Hematopoietic multipotent progenitor cell treated with erythropoietin and hydrocortisone succinate and interleukin-3 and kit ligand, for 6 days (in vitro differentiated cells): ENCODE measurements at places on chromosomes 11 and 22.

DNA sequence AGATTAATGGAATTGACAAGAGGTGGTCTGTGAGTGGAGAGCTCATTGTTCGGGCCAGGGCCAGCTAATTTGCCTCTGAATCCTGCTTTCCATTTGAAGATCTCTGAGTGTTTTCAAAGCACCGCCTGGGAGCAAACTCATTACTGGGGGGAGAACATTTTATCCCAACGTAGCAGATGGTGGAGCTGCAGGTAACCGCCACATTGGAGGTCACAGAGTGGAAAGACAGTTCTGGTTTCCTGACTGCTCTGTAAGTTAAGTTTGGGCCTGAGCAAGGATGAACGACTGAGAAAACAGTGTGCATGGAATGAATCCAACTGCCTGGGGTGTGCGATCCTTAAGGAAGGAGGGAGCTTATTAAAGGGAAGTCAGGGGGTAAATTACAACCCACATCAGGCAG, 30.5 kb downstream of the LMO2 start:
- DNase-seq: no peak

DNA sequence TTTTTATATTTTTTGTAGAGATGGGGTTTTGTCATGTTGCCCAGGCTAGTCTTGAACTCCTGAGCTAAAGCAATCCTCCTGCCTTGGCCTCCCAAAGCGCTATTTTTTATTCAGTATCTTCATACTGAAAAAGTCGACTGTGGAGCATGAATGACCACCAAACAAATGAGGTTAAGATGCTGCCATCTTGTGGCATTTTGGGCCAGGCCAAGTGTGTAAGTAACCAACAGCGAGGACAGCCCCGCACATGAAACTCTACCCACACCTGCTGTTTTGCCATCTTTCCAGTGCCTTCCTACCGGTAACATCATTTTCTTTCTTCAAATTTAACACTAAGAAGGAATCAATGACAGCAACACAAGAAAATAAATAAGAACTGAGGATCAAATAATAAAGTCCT, 32.2 kb upstream of the AQP11 start:
- peak; percentile 49 for DNase-seq

- DNase-seq: no peak
Measured at GRCh38 chr11:23226331-23227077, 366.2 kb upstream of the CCDC179 start.

GRCh38 chr22:30277547-30278344, 11.1 kb upstream of the OSM start:
- DNase-seq: peak; percentile 65

- DNase-seq: no peak
Measured at GRCh38 chr11:35150454-35150853, 11.5 kb downstream of the CD44 start.

DNA sequence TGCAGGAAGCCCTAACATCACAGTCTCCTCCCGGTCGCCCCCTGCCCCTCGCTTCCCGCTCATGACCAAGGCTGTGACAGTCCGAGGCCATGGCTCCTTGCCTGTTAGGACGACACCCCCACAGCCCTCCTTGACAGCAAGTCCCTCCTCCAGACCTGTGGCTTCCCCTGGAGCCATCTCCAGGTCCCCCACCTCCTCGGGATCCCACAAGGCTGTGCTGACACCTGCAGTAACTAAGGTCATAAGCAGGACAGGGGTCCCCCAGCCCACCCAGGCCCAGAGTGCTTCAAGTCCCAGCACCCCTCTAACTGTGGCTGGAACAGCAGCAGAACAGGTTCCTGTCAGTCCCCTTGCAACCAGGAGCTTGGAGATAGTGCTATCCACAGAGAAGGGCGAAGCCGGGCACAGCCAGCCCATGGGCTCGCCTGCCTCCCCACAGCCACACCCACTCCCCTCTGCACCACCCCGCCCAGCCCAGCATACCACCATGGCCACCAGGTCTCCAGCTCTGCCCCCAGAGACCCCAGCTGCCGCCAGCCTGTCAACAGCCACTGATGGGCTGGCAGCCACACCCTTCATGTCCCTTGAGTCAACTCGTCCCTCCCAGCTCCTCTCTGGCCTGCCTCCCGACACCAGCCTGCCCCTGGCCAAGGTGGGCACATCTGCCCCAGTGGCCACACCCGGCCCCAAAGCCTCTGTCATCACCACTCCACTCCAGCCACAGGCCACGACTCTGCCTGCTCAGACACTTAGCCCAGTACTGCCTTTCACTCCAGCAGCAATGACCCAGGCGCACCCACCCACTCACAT, 63.2 kb downstream of the OTOG start:
- DNase-seq: peak; percentile 8

DNA sequence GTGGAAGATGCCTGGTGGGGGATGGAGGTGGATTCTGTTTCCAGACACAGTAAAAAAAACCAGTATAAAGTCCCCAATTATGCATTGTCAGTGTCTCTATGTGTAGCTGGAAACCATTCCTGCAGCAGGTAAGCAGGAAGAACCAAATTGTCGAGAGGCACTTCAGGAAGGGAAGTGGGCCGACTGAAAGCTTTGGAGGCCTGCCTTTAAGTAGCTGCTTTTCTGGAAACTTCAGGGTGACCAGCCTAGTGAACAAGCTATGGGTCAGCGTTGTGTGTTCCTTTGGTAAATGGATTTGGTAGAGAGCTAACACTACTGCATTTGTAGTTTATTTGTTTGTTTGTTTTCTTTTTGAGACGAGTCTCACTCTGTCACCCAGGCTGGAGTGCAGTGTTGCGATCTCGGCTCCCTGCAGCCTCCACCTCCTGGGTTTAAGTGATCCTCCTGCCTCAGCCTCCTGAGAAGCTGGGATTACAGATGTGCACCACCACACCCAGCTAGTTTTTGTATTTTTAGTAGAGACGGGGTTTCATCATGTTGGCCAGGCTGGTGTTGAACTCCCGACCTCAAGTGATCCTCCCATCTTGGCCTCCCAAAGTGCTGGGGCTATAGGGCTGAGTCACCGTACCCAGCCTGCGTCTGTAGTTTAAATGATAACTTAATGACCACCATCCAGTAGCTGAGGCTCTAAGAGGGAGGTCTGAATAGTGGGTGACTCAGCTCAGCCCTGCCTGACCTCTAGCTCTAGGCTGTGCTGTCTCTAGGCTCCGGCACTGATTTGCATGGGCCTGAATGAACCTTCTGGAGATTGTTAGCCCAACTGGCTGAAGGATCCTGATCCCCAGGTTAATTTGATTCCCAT, 12.8 kb downstream of the PTPRJ start:
- DNase-seq: peak; percentile 30

GRCh38 chr11:129192150-129192549, at the start of gene ARHGAP32:
TSS of gene ARHGAP32 (minus strand) at chr11:129192325. CDS start at chr11:129192198, 127 bp downstream.
- DNase-seq: no peak

DNA sequence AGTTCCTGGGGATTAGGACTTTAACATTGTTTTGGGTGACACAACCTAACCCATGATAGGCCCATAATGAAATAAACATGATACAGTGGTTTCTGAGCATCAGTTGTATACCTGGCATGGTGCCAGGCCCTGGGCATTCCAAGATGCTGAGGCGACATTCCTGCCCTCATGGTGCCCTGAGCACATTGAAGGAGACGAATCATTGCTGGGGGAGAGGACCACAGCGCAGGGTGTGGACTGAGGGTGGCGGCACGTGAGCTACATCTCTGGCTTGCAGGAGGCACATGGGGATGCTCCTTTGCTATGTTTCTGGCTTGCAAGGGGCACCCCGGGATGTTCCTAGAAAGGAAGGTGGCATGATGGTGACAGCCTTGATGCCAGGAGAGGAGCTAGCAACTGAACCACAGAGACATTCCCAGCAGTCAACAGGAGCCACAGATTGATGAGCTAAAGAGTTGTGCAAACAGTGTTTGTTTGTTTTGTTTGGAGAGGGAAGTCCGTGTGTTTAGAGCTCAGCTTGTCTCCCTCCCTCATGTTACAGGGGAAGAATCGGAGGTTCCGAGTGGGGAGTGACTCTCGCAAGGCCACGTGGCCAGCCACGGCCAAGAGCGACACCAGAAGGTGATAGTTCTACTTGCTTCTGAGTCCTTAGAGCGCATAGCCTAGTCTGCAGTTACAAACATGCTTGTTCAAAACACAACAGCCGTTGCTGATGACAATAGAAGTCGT, 106.4 kb downstream of the MIAT start:
- no peak for DNase-seq

DNA sequence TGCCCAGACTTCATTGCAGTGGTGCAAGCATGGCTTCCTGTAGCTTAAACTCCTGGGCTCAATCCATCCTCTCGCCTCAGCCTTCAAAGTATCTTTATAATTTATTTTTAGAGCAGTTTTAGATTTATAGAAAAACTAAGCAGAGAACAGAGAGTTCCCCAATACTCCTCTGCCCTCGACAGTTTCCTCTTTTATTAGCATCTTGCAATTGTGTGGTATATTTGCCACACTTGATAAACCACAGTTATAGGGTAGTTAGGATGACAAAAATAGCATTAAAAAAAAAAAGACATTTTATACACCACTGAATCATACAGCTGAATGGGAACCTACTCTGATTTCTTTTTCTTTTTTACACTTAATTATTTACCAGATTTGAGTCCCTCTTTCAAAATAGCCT, 31.2 kb downstream of the MS4A2 start:
- DNase-seq: peak; percentile 65

- DNase-seq: no peak
Measured at GRCh38 chr11:39661890-39662289, 1797.6 kb downstream of the LRRC4C start.

DNA sequence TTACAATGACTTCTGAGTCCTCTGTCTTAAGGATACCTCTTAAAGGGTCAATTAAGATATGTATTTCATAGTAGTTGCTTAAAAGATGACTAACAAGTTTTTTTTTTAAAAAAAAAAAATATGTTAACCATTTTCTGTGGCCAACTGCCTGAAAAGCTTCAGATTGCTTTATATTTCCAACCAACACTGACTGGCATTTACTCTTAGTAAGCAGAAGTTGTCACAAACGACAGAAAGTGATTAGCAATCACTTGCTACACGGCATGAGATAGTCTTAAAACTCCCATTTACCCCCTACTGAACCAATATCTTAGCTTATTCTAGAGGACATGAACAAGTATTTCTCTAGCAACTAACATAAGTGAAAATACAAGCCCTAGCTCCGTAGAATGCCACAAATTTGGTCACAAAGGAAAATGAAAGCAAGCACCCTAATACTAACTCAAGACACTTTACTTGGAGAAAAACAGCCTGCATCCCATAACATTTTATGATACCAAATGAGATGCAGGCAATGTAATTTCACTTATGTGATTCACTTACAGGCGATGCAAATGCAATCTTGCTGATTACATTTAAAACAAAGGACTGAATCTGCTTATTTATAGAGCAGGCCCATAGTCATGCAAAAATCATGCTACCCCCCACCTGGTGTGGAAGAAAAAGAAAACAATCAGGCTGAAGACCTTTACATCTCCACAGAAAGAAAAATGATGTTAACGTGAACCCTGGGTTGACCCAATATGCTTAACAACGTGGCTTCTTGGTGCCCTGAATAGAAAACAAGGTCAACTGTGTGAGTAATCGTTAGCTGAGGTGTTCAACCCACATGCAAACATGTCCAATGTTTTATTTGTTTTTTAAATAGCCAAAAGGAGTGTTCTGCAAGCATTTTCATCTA, 25.7 kb downstream of the MPPED2 start:
- no peak for DNase-seq

GRCh38 chr11:96215826-96216225, 127.2 kb downstream of the MAML2 start:
- no peak for DNase-seq

DNA sequence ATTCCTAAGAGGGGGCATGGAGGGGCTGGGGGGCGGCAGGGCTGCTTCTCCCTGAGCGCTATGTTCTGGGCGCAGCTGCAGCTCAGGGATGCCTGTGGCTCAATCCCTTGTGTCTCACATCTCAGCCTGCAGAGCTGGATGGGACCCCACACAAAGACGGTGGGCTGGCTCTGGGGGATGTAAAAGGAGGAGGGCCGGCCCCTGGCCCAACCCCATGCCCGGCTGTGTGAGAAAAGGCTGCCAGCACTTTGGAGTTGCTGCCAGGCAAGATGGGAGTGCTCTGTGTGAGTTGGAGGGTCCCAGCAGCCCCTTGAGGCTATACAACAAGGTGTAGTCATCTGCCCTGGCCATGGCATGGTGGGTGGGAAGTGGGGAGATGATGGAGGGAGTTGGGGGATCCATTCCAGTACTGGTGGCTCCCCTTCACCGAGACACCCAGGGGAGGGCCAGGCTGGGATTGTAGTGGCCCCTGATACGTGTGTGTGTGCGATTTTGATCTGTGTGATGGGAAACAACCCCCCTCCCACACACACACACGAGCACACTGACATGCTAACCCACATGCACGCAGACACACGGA, 1.3 kb upstream of the TBX10 start:
- no peak for DNase-seq

- peak; percentile 33 for DNase-seq
Measured at GRCh38 chr11:62607714-62608113, 4.9 kb downstream of the EML3 start.

DNA sequence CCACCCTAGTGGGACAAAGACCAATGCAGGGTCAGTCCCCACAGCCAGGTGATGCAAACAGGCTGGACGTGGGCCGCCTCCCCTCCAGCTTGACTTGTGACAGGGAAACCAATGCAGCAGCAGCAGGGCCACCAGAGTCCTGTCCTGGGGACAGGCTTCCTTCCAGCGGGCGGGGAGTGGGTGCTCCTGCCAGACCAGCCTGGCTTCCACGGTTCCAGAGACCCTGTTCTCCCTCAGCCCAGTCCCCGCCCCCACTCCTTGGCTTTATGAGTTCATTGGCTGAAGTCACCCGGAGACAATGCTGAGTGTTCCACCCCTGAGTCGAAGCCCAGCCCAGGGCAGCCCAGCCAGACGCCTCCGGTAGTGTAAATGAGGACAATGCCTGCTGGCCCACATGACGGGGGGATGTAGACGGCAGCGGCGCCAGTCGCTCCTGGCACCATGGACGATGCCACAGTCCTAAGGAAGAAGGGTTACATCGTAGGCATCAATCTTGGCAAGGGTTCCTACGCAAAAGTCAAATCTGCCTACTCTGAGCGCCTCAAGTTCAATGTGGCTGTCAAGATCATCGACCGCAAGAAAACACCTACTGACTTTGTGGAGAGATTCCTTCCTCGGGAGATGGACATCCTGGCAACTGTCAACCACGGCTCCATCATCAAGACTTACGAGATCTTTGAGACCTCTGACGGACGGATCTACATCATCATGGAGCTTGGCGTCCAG, at the start of gene TSSK2:
TSSK2 (plus strand) TSS at position 350 of the 726 bp plus-strand sequence; CDS start at position 442, 92 bp downstream.
- DNase-seq: no peak

DNA sequence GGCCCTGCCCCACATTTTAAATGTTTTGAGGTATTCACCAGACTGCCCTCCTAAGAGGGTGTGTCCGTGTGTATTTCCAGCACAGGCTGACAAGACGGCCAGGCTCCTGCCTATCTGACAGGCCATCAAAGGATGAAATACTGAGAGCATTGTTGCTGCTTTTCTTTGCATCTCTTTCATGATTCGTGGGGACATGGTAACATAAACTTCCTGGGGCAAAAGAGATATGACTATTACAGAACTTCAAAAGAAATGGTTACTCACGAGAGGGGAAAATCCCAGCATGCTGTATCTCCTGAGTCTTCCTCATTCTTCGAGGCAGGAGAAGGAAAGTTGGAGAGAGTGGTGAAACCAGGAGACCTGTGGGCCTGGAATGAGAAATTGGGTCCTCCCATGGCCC, 10.3 kb upstream of the BIK start:
- DNase-seq: no peak
